ENCODE measurements at places on chromosomes 2 and 18. TPM values are rescaled to one million over a fixed set of nuclear protein-coding genes. Genes with fewer than 3 reads are reported as not detected.

DNA sequence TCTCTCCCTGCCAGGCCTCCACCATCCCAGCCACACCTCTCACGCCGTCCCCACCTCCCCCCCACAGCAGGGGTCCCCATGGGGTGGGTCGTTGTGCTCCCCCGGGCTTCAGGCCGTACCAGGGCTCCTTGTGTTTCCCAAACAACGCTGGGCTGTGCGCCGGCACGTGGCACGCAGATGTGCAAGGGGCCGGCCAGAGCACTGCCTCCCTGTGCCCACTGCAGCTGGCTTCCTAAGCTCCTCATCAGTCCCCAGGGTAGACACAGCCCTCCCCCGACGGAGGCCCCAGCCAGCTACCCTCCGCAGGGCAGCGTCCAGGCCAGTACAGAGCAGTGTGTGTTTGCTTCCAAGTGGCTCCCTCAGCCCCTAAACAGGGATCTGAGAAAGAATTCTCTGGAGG, 34.0 kb downstream of the BIN1 start:
- H3K27ac ChIP-seq: no peak overlapping the region
- H3K4me1 ChIP-seq: no peaks in the 10 kb centered on the region
- DNase-seq: no peak

- H3K4me3 ChIP-seq: no peak overlapping the region
- no peak for DNase-seq
- H3K4me1 ChIP-seq: no peaks in the 10 kb centered on the region
- H3K36me3 ChIP-seq: no peaks in the 10 kb centered on the region
- H3K27ac ChIP-seq: no peak overlapping the region
Measured at GRCh38 chr2:69214898-69215297, 172.1 kb downstream of the GFPT1 start.

- H3K36me3 ChIP-seq: no peaks in the 10 kb centered on the region
- H3K27me3 ChIP-seq: no peaks in the 10 kb centered on the region
- H3K27ac ChIP-seq: no peak overlapping the region
- H3K4me1 ChIP-seq: no peaks in the 10 kb centered on the region
- H3K4me3 ChIP-seq: no peak overlapping the region
Measured at GRCh38 chr18:75407468-75408437, 19.8 kb downstream of the SMIM21 start.

UCN gene
- total RNA-seq: not detected

- no peaks in the 10 kb centered on the region for H3K27me3 ChIP-seq
- no peaks in the 10 kb centered on the region for H3K36me3 ChIP-seq
- H3K27ac ChIP-seq: peak overlapping the region; percentile 65
- peaks cover 13% of the 10 kb centered on the region for H3K4me1 ChIP-seq
- H3K4me3 ChIP-seq: no peak overlapping the region
Measured at GRCh38 chr2:46846536-46846935, 69.1 kb downstream of the MCFD2 start.

RAD51AP2 gene
- total RNA-seq: 0.25 TPM

CPO gene
- total RNA-seq: 0.25 TPM

DNA sequence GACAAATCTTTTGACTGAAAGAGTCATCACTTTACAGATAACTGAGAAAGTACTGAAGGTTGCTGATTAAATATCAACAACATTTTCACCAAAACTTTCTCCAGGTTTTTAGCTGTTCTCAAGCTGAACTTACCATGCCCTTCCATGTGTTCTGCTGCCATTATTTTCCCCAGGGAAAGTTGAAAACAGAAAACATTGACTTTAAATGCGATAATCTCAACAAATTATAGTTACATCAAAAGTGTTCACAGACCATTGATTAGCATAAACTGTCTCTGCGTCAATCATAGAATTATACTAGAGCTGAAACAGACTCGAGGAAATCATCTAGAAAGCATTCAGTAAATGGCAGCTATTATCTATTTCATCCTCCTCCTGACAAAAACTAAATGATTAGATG, 51.4 kb downstream of the TRAPPC8 start:
- H3K36me3 ChIP-seq: peaks cover 24% of the 10 kb centered on the region
- no peaks in the 10 kb centered on the region for H3K27me3 ChIP-seq
- no peaks in the 10 kb centered on the region for H3K4me1 ChIP-seq
- H3K27ac ChIP-seq: no peak overlapping the region
- H3K4me3 ChIP-seq: no peak overlapping the region
- no peak for DNase-seq

All from liver (tissue), 10 donors.